Anterior cingulate cortex (tissue), 58 donors: ENCODE measurements at places on chromosomes 11 and 22.

GRCh38 chr22:17734187-17734586 lies 40.1 kb downstream of the BID start:
- DNase-seq, result no peak

GRCh38 chr11:110962921-110963320 lies 250.7 kb upstream of the ARHGAP20 start:
- DNase-seq, result no peak

DNA sequence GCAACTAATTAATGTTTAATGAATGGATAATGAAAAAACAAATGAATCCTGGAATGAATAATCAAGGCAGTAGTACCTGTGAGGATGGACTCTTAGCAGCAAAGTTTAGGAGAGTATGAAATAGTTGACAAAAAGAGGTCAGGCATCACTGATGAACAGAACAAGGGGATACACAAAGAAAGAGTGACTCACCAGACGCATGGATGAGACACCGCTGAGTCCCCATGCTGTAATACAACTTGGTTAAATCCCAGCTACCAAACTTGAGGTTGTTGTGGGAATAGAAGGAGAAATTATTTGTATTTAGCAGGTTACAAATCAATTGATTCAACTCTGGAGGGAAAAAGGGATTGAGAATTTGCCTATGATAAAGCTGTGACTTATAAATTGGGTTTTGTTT lies 976.9 kb upstream of the TENM4 start:
- DNase-seq, result no peak

DNA sequence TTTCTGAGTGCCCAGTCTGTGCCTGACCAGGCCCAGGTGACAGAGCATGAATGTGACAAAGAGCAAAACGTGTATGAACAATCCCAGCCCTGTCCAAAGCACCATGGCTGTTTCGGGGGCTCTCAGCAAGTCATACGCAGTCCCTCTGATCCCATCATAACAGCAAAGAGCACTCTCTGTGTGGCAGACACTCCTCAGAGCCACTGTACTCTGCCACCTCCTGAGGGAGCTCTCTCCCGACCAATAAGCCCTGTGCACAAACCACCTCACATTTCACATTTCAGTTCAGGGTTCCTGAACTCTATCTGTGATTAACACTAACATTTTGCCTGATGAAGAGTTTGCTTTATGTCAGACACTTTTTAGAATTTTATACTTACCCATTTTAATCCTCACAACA lies 6.6 kb downstream of the DGCR2 start:
- no peak for DNase-seq

DNA sequence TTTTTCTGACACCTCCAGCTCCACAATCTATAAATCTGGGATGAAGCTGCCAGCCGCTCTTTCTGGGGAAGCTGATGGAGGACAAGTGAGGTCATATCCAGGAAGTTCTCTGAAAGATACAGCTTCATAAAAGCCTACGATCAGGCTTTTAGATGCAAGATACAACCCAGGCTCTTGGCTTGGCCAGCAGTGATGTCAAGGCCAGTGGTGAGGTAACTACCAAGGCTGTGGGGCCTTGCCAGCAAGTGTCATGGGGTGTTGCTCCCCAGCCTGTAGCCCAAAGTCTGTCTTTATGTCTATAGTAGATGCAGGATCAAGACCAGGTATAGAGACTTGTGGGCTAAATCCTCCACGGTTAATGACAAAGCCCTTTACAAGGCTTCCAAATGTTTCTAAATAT lies 70.1 kb upstream of the TIMP3 start:
- no peak for DNase-seq

GRCh38 chr22:46614025-46614931 lies 5.9 kb upstream of the GRAMD4 start:
- no peak for DNase-seq

GRCh38 chr22:20781272-20781990 lies 7.5 kb downstream of the SERPIND1 start:
- DNase-seq, result no peak
